ENCODE measurements at places on chromosomes 2 and 18.

- DNase-seq, result no peak
These were observed 1236.3 kb upstream of the ACVR2A start for GRCh38 chr2:146608490-146608889.

DNA sequence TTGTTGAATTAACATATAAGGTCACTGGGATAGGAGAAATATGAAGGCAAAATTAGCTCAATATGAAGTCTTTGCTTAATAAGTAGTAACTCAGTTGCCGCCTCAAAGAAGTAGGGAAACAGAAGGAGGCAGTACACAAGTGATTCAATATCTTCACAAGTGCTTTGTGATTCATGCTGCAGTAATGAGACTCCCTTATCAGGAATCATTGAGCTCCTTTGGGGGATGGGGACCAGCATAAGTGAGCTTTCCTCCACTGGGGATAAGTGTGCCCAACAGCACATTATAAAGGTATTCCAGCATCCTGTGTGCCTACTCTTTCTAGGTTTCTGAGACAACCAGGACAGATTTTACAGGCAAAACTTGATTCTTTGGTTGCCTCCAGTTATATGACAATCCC, 323.4 kb upstream of the UBE2E3 start:
- DNase-seq, result no peak

- DNase-seq, result peak; percentile 49
These were observed 30.8 kb upstream of the ZNF396 start for GRCh38 chr18:35407871-35408481.

DNA sequence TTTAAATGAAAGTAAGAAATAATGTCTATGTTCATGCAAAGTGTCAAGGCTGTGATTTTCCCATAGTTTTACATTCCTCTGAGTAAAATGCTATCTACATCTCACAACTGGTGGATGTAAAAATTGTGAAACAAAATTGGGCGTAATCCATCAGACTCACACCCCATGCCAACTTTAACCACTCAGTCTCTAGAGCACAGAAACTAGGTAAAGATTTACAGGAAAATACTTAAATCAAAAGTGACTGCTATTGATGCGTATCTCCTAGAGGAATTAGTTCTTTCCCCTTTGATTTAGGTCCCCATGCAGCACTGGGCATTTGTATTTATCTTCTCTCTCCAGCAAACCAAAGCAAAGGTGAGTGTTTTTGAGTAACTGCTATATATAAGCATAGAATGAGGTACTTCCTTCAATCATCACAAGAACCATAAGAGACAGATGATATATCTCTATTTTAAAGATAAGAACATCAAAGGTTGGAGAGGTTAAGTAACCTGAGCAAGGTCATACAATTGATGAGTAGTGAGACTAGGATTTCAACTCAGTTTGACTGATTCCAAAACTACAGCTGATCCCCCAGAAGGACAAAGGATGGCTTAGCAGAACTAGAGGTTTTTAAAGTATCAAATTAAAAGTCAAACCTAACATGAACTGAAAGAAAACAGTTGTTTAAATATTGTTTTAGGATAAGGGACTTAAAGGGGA, 594.0 kb upstream of the ACVR2A start:
- no peak for DNase-seq

DNA sequence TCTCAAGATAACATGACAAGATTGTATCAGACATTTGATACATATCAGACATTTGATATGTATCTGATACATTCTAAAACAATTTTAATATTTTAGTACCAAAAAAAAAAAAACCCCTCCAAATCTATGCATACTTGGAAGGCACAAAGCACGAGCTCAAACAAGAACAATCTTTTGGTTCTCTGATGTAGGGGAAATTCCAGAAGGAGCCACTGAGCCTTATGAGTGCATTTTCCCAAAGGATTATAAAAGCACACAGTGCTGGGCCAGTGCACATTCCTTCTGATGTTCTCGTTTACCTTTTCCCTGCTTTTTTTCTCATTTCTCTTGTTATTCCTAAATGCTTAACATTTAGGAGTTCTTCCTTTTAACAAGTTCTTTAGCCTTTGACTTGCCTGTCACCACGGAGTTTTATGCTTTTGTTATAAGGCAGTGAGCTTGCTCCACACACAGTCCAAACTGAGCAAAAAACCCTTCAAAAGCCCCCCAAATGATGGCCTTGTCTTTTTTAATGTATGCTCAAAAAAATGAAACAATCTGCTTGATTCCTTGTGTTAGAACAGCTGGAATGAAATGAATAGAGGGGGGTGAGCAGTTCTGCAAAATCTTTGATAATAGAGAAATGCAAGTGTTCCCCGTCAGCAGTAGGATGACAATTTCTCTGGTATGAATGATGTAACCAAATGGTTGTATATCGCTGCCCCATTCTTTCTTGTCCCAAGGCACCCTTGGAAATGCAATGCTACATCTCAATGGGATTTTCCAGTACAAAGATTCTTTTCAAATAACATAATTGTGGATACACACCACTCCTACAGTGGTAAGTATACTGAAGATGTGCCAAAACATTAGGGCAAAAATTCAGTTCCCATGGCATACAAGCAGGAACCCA, 597.2 kb upstream of the ZEB2 start:
- DNase-seq, result no peak

DNA sequence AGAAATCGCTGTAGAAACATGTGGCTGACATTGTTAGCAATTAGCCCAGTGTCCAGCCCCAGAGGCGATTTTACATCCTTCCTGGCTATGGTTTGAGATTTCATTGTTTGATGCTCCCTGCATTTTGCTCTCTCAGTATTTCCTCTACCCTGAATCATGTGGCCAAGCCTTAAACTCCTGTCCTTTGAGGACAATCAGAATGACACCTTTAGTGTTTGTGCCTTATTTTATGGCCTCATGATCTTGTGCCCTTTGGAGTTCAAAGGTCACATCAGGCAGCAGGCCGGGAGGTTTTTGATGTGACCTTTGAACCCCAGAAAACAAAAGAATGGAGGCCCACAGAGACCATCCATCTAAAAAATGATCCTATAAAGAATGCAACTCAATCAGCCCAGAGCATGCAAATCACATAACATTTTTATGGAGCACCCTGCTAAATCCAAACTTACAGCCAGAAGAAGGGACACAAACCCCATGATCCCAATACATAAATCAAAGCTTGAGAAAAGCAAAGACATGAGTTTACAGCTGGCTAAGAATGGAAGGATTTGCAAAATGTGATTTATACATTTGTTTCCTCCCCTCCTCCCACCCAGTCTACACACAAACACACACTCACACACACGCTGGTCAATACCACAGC, 52.5 kb downstream of the FECH start:
- no peak for DNase-seq

GRCh38 chr2:209005371-209005770, 418.5 kb upstream of the MAP2 start:
- no peak for DNase-seq

GRCh38 chr2:231531883-231532755, 1.9 kb upstream of the NMUR1 start:
- DNase-seq, result no peak

DNA sequence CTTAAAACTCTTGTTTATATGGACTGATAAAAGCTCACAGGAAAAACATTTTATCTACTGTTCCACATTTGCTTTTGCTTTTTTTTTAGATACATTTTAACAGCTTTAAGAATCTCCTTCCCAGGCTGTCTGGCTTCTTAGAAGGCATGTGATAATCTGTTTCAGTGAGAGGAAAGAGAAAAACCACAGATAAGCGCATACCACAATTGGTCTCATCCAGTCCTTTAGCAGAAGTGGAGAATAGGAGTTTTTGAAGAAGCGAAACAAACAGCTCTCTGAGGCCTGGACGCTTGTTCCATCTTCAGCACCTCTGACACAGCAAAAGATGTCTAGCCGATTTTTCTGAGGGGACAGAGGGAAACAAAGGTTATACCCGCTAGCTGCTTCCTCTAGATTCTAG, 37.6 kb downstream of the RMC1 start:
- peak; percentile 43 for DNase-seq

GRCh38 chr18:25921677-25922421, 168.6 kb downstream of the SS18 start:
- peak; percentile 52 for DNase-seq

DNA sequence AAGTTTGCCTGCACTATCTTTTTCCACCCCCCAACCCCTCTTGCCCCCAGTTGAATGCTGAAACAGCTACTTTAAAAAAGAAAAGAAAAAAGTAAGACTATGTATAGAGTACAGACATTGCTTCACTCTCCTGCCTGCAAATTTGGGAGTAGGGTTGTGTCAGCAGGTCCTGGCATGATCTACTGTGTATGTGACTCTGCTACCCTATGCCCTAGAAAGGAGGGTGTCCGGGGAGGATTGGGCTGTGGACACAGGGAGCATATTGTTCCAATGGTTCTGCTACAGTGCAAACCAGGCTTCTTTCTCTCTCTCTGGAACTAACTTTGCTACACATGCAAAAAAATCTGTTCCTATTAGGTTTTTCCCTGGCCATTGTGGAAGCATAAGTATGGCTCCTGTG, 9.9 kb upstream of the ZEB2 start:
- DNase-seq, result no peak

DNA sequence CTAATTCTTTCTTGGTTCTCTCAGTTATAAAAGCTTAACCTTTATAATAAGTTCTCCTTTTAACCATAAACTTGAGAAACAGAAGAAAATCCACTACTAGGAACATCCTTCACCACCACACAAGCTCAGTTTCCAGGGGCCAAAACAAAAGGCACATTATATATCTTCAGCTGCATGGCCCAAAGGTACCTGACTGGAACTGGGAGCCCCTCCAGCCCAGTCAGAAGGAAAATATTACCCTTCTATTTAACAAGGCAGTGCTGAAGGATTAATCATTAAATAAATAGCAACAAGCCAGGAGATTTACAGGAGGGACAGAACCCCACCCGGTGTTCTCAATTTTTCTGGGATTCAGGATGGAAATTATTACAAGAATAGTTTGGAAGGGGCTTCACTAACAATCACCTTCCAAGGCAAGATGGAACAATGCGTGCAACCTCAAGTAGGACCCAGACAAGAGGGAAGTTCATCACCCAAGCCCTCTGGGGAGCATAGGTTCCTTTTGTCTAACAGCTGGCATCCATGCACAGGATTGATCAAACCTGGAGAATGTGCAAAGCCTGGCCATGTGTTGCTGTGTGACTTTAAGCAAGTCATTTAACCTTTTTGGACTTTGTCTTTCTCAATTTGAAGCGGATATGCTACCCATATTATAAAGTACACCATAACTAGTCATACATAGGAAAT, 159.6 kb upstream of the SETBP1 start:
- no peak for DNase-seq

DNA sequence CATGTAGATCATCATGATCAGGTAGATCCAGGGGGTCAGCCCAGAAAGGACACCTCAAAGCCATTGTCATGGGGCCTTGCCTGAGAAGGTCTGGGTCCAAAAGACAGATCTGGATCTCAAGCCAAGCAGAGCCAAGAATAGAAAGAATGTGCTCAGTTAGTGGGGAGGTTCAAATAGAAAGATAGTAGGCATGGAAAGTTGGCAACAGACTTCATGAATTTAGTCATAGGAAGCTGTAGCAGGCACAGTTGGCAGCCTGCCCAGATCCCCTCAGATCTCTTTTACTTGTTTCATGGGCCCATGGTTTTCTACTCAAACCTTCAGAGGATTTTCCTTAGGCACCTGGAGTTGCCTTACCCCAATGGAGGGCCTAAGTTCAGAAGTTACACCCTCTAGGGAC, 767.0 kb downstream of the SLC4A3 start:
- DNase-seq, result no peak

DNA sequence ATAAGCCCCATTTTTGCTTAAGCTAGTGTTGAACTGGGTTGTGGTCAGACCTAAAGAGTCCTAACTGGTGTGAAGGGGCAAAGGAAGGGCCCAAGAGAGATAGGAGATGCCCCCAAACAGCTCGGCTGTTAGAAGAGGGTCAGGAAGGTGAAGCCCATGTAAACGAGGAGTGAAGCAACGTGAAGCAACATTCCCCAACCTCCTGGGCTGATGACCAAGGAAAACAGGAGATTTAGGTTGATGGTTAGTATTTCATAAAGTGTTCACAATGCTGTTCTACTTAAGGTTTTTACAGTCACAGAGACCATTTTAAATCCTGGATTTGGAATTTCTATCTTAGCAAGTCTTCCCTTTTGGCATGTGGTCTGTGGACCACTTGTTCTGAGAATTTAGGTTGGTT, 144.0 kb upstream of the SERPINE2 start:
- DNase-seq, result no peak

DNA sequence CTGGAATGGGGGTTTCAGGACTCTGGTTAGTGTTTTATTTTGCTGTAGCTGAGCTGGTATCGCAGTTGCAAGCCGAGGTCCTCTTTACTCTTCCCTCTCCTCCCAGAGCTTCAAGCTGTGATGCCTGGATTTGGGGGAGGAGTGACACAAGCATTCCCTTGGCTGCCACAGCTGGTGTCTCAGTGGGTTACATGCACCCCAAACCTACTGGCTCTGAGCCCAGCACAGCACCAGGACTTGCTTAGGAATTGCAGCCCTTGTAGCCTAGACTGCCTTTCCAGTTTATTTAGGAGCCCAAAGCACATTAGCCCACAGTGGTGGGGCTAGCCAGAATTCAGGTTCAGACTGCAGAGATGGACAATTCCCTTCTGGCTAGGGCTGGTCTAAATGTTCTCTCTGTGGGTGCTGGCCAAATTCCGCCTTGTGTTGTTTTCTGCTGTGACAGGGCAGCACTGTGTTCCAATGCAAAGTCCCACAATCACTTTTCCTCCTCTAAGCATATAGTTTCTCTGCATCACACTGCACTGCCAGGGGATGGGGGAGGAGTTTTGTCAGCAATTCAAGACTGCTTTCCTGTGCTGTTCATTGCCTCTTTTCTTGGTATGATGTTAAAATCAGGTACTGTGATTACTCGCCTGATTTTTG, 122.8 kb downstream of the SLC4A10 start:
- DNase-seq, result no peak

DNA sequence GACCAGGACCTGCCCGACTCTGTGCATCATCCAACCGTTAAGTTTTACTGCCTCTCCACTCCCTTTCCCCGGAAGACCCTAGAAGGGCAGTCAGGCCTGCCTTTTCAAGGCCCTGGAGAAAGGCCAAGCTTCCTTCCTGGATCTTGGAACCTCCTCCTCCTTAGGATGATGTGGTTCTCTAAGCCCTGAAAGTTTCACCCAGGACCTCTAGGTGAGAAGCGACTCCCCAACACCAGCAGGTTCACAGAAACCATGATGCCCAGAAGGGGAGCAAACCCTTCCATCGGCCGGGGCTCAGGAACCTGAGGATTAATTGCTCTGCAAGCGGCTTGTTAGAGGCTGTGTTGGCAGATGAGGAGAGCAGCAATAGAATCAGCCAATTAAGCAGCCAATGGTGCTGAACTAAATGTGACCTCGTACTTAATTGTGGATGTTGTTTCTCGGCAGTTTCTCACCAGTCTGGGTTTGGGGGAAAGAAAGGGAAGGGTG, 94.2 kb upstream of the FZD7 start:
- no peak for DNase-seq

DNA sequence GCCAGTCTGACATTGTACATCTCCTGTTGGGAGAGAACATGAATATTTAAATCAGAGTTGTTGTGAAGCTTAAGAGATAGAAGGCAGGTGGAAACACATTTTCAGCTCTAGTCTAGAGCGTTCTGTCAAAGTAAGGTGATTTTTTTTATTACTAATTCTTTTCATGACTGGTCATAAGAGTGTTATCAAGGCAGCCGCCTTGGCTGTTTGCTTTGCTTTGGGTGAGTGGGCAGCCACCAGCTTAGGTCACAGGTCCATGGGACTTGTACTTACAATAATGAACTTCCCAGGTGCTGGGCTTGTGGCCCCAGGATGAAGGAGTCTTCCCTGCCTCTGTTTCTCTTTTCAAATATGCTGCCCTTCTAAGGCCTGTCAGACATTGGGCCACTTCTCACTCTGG, 256.3 kb downstream of the SRBD1 start:
- no peak for DNase-seq

- DNase-seq, result no peak
These were observed 255.4 kb downstream of the EXOC6B start for GRCh38 chr2:72570413-72570812.

Measured in activated naive CD4-positive, alpha-beta T cell treated with anti-CD3 and anti-CD28 coated beads, Interleukin-2, amount 10 ng/mL, durations not matched to agents 7 days and 5 days (primary cell).